ENCODE measurements at places on chromosomes 2 and 18.

DNA sequence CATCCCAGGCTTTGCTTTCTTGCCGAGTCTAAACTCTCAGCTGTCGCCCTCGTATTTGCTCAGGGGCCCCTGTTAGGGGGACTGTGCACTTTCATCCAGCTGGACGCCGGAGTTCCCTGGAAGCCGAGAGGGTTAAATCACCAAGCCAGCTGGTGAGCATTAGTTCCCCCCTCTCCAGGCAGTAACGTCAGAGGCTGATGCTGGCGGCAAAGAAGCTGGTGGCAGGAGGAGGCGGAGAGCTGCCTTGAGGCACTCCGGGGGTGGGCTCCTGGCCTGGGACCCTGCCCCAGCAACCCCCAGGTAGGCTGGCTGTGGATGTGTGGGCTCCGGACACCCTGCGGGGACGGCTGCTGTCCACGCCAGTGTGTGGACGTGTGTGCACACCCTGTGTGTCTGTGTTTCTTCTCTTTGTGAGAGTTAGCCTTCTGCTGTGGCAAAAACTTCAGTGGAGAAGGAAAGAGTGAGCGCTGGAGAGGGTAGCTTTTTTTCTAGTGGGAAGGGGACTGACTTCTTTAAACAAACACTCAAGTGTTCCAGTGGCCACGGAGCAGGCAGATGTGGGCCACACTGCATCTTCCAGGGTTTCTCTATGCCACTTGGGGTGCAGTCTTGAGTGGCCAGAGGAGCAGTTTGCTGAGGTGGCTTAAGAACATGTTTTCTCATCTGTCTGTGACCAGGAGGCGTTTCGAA lies 84.7 kb downstream of the GLI2 start:
- no peak for DNase-seq

GRCh38 chr2:17627434-17627833 lies 86.9 kb downstream of the VSNL1 start:
- DNase-seq = no peak

GRCh38 chr18:27839141-27839540 lies 337.8 kb downstream of the CDH2 start:
- DNase-seq = no peak

DNA sequence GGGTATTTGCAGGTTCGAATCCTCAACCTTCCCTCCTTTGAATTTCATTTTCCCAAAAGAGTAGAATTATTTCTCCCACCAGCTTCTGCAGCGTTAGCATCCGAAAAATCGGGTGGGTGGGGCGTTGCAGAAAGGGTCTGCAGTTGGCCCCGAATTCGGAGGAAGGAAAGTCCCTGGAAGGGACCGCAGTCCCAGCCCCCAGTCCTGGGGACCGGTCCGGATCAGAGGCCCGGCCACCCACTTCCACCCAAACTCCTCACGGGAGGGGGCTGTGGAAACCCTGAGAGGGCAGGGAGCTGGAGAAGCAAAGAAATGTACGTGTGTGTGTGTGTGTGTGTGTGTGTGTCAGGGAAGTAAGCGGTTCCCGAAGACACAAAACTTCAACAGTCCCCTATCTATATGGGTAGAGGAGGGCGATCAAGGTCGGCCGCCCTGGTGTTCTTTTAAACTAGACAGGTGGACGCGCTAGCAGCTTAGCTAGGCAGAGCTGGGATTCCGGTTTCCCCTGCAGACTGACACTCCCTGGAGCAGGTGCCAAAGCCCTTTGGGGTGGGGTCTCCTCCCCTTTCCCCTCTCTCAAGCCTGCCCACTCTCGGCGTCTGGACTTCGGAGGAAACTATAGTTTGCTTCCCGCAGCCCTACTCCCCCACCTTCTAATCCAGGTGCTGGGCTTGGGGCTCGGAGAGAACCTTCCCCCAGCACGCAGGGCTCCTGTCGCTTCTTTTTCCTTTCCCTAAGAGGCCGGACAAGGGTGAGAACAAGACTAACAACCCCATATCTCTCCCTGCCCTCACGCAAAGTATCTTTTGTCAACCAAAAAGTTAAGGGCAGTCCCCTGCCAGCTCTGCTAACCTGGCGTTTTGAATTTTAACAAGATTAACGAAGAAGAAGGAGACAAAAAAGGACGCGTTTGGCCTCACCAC lies 4.8 kb upstream of the ONECUT2 start:
- no peak for DNase-seq

DNA sequence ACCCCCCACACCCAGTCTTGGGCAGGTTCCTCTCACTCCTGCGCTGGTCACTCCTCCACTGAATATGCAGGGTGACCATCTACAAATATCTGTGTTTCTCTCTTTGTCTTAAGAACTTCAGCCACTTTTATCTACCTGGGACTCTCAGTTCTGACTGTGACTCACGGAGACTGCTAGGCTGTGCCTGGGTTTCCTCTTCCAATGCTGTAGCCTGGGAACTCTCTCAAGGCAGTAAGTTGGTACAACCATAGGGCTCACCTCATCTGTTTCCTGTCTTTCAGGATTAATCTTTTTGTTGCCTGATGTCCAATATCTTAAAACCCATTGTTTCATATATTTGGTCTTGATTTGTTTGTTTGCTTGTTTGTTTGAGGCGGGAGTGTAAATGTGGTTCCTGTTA lies 47.2 kb upstream of the ZNF396 start:
- DNase-seq = no peak

Data from keratinocyte (primary cell).